Neural progenitor cell (in vitro differentiated cells): ENCODE measurements at places on chromosomes 2 and 18.

DNA sequence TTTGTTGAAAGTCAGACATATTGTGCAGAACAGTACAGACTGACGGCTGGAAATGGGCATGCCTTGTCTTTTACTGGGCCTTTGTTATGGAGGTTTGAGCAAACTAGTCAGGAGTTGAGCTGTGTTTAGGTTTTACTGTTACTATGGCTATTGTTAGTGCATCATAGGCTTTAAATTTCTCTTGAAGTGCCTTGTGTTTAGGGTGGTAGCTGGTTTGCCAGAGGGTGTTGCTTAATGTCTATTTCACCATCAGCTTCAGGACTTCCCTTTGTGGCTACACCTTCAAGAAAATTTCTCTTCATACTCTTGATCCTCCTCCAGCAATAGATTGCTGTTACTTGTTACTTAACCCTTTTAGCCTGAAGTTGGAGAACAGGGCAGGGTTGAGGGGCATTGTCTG lies 104.6 kb downstream of the CAPN13 start:
- DNase-seq, result no peak

DNA sequence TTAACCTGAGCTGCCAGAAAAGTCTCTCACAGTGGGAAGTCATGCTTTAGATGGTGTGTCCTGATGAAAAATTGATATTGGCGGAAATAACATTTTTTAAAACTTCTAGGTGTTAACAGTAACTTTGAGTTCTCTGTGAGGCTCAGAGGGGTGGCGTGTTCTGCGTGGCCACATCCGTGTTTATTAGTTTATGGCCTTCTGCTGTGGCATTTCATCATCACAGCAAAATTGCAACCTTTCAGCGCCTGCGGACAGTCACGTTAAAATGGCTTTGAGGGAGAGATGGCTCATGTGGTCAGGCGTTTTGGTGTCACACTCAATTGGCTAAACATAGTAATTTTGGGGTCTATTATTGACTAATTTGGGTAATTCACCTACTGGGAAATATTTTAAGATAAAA lies 42.4 kb downstream of the KLHL29 start:
- DNase-seq, result no peak

GRCh38 chr2:205937211-205937610 lies 148.8 kb downstream of the INO80D start:
- DNase-seq, result no peak

- DNase-seq, result no peak
These were observed 17.9 kb downstream of the LPIN1 start for GRCh38 chr2:11764359-11764758.

DNA sequence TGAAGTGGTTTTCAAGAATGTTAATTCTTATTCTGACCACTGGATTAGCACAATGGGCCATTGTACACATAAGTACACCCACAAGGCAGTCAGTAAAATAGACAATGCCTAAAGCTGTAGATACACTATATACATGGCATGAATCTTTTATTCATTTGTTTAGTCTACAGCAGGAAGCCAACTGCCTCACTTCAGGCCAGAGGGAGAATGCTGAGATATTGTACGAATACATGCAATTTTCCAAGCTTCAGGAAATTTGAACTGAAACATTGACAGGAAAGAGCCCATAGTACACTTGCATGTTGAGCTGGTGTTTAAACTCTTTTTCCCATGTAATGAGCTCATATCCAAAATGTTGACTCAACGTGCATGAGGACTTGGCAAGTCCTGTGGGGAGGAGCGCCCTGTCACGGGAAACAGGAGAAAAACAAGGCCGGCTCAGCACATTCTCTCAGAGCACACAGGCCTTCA lies 111.6 kb upstream of the CYP1B1 start:
- no peak for DNase-seq

DNA sequence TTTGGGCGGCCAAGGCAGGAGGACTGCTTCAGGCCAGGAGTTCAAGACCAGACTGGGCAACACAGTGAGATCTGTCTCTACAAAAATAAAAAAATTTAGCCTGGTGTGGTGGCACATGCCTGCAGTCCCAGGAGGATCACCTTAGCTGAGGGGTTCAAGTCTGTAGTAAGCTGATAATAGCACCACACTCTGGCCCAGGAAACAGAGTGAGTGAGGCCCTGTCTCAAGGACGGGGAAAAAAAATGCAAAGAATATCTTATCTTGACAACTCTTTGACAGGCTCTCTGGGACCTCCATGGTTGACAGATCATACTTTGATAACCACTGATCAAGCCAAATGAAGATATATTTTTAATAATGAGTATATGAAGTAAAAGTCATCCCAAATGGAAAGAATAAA lies 22.7 kb downstream of the USP34 start:
- DNase-seq, result no peak
